ENCODE measurements at places on chromosomes 2 and 18. TPM values are rescaled to one million over a fixed set of nuclear protein-coding genes. Genes with fewer than 3 reads are reported as not detected.
A peak's percentile ranks its signal among the peaks of the same experiment; 100 is the strongest.

Gene GAL3ST2
- not detected for polyA plus RNA-seq

Gene MBD5
- polyA plus RNA-seq: 23.4 TPM

DNA sequence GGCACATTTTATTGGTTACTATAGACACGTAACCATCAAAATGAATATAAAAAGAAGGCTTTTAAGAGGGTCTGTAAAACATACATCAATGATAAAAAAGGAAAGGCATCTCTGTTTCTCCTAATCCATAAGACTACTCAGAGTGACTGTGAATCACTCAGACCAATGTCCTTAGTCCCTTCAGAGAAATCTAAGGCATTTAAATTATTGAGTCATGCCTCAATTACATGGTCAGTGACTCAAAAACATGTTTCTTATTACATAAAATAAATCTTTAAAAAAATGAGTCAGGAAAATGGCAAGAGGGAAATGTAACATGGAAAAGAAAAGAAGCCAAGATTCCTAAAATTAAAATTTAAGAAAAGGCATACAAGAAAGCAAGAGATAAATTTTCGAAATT, 146.6 kb downstream of the ERBB4 start:
- peak; percentile 87 for DNase-seq

Gene SLC35F6
- 37.1 TPM for polyA plus RNA-seq

- DNase-seq: no peak
Measured at GRCh38 chr2:150669492-150669891, 182.0 kb upstream of the RND3 start.

- DNase-seq: no peak
Measured at GRCh38 chr2:173929441-173929840, 35.7 kb downstream of the SP3 start.

Gene RANBP2
- polyA plus RNA-seq: 12.0 TPM

GRCh38 chr2:103138123-103138901, 376.5 kb downstream of the TMEM182 start:
- no peak for DNase-seq

DNA sequence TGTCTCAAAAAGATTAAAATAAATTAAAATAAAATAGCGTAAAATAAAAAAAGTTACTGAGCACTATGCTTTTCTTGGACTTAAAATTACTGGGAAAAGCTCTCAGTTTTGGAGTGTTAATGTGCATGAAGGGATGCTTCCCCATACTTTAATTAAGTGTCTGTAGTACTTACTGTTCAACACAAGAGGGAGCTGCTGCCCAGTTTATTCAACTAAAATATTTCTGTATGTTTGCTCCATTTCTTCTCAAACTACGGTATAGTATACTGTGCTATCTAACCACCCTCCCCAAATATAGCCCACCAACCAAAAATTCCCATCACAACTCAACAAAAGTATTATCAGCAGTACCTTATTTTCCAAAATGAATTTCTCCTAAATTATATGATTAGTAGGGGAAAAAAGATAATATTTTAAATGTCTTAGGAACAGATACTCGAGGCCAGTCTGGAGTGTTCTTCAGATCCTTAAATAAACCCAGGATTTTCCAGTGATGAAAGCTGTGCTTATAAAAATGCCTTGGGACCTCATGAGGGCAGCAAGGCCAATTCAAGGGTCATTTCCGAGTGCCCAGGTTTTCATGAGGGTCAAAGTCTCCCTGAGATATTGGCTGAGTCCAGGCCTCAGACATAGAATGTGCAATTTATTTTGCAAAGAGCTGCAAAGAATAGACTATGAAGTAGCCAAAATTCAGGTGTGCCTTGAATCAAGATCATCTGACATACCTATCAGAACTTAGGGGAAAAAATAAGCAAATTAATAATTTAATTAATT, 64.1 kb downstream of the CHRNA1 start:
- peak; percentile 67 for DNase-seq

DNA sequence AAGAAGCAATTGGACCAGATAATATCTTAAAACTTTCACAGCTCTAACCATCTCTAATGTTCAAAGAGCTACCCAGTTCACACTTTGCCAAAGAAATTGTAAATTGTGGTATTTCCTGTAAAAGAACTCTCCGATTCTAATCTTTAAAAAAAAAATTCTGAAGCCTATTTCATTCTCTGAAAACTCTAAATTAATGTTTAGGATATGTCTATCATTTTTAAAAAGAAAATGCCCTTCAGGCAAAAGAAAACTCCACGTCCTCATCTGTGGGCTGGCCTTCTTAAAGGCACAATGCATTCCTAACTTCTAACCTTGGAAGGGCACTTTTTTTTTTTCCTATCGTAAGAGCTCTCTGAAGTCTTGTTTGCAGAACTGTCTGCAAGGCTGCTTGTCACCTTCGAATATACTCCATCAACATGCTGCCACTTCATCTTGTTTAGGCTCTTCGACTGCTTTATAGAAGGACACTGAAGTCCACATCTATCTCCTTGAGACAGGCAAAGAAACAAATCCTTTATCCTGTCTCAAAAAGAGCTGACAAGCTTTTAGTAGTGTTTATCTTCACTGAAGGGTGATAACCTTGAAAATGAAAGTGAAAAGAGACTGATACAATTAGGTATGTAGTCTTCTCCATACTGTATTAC, 124.3 kb upstream of the SLC39A10 start:
- peak; percentile 75 for DNase-seq

Gene MEP1B
- polyA plus RNA-seq: not detected

DNA sequence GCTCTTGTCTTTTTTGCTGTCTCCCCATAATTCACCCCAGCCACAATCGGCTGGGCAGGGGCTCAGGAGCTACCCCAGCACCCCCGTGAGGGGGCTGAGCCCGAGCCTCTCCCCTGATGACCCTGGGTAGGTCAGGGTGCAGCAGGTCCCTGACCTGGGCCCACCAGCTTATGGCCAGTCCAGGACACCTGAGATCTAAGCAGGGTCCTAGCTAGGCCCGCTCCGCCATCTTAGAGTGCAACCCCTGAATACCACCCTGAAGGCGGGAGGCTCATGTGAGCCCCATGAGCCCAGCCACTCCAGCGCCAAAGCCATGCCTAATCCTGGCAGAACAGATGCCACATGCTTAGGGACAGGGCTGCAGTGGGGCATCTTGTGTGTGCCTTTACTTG, 16.2 kb downstream of the STK25 start:
- no peak for DNase-seq

DNA sequence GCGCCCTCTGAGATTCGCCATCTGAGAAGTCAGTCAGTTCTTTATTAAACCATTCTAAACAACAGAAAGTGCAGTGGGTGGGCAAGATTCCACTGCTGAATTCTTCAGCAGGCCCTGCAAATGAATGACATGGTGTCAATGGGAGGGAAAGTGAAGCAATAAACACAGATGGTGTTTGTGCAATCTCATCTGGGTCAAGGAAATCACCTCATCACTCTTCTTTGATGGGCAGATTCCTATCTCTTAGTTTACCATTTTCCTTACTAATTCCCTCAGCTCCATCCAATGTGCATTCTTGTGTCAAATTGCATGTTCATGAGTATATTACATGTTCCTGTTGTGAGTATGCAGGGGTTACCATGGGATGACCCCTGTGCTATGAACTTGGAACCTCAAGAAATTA, 100.7 kb upstream of the CYP1B1 start:
- peak; percentile 45 for DNase-seq

Gene IWS1
- 41.1 TPM for polyA plus RNA-seq

DNA sequence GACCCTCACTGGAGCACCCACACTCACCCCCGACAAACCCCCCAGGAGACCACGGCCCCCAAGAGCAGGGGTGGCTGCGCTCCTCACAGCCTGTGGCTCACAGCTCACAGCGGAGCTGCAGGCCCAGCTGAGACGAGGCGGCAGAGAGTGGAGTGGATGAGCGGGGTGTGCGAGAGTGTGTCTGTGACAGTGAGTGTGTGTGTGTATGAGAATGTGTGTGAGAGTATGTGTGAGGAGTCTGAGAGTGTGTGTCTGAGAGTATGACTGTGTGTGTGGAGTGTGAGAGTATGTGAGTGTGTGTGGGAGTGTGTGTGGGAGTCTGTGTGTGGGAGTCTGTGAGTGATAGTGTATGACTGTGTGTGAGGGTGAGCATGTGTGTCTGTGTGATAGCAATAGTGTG, 55.3 kb upstream of the ID2 start:
- DNase-seq: no peak

DNA sequence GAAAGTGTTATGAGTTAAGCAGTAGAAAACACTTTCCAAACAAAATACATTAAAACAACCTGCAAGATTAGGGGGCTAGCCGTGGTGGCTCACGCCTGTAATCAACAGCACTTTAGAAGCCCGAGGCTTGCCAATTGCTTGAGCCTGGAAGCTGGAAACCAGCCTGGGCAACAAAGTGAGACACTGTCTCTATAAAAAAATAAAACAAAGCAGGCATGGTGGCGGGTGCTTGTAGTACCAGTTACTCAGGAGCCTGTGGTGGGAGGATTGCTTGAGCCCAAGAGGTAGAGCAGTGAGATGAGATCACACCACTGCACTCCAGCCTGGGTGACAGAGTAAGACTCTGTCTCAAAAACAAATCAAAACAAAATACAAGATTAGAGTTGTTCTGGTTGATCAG, 208.3 kb downstream of the ERBB4 start:
- peak; percentile 1 for DNase-seq

- no peak for DNase-seq
Measured at GRCh38 chr2:212107989-212108388, 430.6 kb downstream of the ERBB4 start.

- DNase-seq: peak; percentile 40
Measured at GRCh38 chr18:54100920-54101470, 123.5 kb downstream of the MBD2 start.

Gene LHCGR
- polyA plus RNA-seq: not detected

Gene RAB6C
- polyA plus RNA-seq: not detected

Gene LINC00305
- polyA plus RNA-seq: not detected

Gene ACMSD
- not detected for polyA plus RNA-seq

Gene TRIP12
- polyA plus RNA-seq: 52.2 TPM

Gene TEX44
- polyA plus RNA-seq: not detected

DNA sequence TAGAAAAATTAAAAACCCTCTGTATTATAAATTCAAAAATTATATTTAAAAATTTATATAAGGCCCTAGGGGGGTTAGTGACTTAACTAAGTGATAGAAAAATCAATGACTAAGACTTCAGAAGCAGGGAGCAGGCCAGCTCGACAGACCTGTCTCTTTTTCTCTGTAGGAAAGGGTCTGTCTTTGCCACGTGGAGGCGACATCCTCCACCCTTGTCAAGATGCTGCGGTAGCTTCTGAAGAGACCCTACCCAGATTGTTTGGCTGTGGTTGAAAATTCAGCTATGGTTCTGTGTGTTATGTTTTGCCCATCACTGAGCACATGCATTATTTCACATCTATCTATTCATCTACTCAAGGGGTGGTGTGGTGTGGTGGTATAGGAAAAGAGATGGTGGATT, 8.2 kb upstream of the SLC4A3 start:
- no peak for DNase-seq

Gene SKOR2
- polyA plus RNA-seq: not detected

Gene C2orf78
- polyA plus RNA-seq: not detected

DNA sequence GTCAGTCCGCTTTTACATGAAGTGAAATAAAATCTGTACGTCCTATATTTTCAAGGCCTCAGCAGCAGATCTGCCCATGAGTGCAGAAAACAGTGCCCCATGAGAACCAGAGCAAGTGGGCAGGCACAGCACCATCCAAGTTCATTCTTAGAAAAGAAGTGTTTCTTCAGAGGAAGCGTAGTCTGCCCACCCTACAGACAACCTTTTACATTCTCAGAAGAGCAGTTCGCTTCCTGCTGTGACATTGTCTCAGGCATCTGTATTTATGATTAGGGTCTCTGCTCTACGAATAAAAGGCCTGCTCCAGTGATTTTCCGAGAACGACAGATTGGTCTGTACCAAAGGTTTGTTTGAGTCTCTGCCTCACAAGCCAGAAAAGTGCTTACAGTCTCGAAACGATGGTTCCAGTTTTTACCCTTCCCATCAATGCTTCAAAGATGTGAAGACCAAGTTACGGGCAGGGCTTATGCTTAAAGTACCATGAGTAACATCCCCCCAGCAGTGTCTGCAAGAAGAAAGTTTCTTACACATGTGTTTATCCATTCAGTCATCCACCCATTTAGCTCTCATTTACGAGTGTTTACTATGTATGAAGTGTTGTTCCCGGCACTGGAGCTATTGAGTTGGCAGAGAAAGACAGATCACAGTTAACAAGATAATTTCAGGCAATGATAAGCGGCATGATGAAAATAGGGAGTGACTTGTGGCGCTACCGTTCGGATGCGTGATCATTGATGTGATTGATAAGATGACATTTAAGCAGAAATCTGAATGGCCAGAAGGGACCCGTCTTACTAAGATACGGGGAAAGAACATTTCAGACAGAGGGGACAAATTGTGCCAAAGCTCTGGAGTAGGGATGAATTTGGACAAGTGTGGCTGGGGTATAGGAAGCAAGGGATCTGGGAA, 31.4 kb upstream of the CTLA4 start:
- no peak for DNase-seq

DNA sequence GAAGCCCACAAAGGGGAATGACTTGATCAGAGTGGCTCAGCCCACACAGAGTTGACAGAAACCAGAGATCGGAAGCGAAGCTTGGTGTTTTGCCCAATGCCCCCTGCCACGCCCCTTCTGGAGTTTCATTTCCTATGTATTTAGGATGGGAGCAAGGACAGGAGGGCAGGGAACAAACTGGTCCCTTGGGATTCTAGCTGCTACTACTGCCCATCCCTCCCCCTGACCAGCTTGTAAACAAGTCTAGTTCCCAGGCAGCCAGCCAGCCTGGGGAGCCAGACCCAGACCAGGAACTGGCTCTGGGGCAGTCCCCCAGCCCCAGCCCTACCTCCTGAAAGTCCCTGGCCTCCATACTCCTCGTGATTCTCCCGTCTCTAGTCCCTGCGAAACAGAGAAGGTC, 8.3 kb downstream of the WNT6 start:
- DNase-seq: no peak

Gene LPIN2
- 19.8 TPM for polyA plus RNA-seq

GRCh38 chr2:69061525-69061924, 48.5 kb downstream of the ANTXR1 start:
- DNase-seq: no peak

DNA sequence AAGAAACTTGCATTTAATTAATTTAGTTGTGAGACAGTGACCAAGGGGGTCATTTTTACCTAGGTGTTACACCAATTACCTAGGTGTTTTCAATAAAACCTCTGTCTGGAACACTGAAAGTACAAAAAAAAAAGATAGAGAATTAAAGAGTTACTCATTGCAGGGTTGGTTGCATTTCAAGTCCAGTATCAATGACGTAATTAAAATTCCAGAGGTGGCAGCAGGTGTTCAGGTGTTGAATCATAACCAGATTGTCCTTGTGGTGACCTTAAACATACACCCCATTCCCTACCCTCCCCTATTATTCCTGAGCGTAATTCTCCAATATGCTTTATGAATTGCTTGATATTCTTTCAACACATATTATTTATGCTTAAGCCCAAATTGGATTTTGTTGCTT, 352.0 kb upstream of the SLC8A1 start:
- DNase-seq: no peak

GRCh38 chr18:13536578-13536977, 189.8 kb downstream of the FAM210A start:
- DNase-seq: no peak

- peak; percentile 93 for DNase-seq
Measured at GRCh38 chr2:37283207-37283606, 41.4 kb downstream of the PRKD3 start.

GRCh38 chr2:239912938-239913635, 112.1 kb downstream of the NDUFA10 start:
- no peak for DNase-seq

- DNase-seq: no peak
Measured at GRCh38 chr18:3135536-3135935, 84.2 kb downstream of the MYOM1 start.

Gene IRS1
- polyA plus RNA-seq: 9.1 TPM

GRCh38 chr2:128511731-128512378, 193.2 kb upstream of the HS6ST1 start:
- DNase-seq: no peak

Gene TXNL4A
- polyA plus RNA-seq: 195 TPM

Gene MZT2B
- 351 TPM for polyA plus RNA-seq

GRCh38 chr2:3193443-3194330, 183.9 kb downstream of the EIPR1 start:
- peak; percentile 7 for DNase-seq

Measured in GM23248 (cell line).